Activated T-cell treated with anti-CD3 and anti-CD28 coated beads, Interleukin-2, amount 50 U/mL, for 24 hours (primary cell): ENCODE measurements at places on chromosomes 2 and 18.

DNA sequence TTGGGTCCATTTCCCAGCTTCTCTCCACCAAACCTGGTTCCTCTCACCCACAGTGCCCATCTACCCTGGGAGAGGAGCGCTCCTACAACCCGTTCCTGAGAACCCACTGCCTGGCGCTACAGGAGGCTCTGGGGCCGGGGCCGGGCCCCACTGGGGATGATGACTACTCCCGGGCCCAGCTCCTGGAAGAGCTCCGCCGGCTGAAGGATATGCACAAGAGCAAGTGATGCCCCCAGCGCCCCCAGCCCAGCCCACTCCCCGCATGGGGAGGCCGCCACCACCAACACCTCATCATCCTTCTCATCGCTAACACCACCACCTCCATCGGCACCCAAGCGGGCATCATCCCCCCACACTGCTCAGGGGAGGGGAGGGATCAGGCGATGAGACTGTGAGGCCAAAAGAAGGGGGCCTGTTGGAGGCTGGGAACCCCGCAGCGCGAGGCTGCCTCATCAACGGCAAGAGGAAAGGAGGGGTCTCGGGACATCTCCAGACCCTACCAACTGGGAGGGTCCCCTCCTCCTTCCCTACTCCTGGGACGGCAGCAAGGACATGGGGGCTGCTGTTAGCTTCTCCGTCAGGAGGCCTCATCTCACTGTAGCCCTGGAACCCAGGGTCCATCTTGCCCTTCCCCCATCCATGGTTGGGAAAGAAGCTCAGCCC lies 11.8 kb upstream of the CATIP start:
- DNase-seq: no peak

- no peak for DNase-seq
Measured at GRCh38 chr18:1015777-1016176, 111.1 kb downstream of the ADCYAP1 start.

DNA sequence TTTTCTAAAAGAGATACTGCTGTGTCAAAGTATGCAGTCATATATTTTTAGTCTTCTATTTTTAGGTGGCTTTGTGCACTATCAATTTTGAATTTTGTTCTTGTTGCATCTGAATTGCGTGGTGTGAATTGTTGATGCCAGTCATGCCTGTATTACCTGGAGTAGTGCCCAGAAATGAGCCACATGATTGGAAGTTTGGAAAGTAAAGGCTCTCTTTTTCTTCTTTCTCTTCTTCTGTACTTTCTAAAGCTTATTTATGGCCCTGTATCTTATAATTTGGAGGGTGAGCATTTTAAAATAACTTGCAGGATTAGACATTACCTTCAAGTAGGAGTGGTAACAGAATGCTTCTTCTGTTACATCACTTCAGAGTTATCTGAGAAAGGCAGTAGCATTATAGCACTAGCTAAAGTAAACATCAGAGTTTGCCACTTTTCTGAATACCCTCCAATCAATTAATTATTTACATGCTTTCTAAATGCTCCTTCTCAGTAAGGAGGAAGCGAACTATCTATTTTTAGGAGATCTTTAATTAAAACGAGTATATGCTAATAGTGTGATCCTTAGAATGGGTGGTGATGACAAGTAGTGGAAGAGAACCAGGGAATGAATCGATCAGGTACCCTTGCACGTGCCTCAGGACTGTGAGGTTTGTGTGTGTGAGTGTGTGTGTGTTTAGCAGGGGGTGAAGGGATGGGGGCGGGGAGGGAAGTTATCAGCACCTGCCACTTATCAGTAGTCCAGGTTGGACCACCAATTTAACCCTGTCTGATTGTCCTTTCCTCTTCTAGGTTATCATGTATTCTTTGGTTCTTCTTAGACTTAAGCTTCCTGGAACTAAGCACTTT lies 112.5 kb downstream of the MAP3K20 start:
- no peak for DNase-seq

DNA sequence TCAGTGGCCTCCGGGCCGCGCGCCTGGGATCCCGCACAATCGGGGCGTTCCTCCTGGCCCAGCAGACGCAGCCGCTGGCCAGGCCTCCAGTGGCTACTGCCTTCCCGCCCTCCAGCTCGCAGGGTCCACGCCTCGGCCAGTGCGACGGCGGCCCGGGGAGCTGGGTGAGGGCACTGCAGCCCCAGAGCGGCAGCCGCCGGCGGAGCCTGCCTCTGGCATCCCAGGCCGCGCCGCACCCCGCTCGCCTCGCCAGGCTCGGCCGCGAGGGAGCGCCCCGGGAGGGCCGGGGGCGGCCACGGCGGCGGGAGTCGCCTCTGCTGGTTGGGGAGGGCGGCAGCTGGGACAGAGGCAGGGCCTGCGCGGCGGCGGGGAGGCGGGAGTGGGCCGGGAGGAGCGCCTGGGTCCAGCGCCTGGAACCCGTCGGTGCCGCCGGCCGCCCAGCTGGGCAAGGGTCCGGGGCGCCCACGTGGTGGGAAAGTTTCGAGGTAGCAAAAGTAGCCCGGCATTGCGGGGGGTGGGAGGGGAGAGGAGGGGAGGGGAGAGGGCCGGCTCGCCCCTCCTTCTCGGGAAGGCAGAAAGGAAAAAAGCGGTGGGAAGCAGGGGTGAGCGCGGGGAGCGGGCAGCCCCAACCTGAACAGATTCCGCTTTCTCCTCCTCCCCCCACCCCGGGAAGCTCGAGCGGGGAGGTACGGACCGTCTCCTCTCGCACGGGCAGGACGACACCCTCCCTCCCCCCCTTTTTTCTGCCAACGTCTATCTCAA lies 1.5 kb upstream of the INHBB start:
- peak; percentile 39 for DNase-seq

DNA sequence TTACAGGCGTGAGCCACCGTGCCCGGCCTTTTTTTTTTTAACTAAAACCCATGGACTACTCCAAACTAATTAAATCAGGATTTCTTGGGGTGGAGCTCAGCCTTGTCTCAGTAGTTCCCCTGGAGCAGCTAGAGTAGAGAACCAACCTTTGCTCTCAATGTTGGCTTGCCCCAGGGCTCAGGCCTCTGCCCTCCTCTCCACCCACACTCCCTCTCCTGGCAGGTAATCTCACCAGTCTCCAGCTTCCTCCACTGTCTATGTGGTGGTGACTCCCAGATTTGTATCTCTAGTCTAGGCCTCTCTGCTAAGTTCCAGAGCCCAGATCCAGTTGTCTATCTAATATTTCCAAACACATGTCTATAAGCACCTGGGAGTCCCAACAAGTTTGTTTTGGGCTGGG lies 9.6 kb upstream of the MTA3 start:
- DNase-seq: no peak
